ENCODE measurements at places on chromosomes 5 and 9.

DNA sequence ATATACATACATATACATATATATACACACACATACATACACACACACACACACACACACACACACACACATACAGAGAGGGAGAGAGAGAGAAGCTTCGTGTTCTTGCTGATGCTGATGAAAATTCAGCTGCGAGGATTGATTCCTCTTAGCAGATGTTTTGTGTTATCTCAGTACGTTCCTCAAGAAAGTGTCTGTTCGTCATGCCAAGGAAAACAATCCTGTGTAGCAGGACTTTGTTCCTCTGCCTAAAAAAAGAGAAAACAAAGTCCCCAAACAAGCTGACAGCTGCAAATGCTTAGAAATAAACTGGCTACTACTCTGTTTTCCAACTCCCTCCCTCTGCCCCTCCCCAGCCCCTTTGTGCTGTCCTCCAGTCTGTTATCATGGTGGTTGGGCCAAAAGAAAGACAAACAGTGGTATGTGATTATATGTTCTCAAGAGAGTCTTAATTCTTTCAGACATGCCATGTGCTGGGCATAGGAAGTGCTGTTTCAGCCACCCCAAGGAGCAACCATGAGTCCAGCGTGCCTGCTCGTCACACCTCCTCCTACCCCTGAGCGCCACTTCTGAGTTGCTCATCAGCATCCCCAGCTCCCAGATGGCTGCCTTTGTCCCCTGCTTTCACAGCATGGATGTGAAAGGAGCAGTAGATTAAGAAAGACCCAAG, 71.5 kb upstream of the EQTN start:
- no peak for DNase-seq

- DNase-seq, result no peak
Observed at GRCh38 chr9:109887079-109887478, 107.1 kb downstream of the PALM2AKAP2 start.

DNA sequence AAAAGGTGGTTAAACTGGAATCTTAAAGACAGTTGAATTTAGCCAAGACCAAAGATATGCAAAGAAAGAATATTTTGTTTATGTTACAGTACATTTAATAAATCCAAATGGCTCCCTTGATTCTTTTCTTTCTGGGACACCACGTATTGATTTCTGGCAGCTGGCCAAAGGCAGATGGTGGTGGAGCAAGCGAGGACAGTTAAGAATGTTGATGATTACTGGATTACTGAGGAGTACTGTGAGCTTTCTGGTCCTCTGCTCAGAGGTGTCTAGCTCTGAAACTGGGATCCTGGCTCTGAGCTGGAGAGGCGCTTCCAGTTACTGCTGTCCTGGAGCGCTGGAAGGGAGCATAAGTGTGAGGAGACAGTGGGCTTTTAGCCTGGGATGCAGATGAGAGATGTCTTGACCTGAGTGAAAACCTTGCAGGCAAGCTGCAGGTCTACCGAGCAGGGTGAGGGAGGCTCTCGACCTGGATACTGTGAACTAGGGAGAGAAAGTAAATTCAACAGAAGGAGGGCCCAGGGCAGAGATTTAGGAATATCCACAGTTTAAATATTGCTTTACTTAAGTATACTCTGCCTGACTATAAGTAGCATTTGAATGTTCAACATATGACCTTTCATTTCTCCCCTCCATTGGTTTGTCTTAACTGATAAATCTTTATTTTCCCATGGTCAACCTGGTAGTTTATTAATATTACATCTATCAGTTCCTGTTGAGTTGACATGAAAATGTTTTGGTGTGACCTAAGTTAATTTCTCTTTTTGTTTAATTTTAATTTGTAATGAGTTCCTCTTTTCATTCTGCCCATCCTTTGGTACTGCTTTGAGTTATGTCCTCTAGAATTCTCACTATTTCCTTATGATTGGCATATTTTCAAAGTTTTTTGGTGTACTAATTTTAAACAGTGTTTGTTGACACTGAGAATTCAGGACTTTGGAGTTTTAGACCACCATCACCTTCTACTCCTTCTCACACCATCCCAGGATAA, 3.7 kb downstream of the SYK start:
- DNase-seq, result no peak

GRCh38 chr9:17613758-17614157, 34.9 kb downstream of the SH3GL2 start:
- DNase-seq, result no peak

DNA sequence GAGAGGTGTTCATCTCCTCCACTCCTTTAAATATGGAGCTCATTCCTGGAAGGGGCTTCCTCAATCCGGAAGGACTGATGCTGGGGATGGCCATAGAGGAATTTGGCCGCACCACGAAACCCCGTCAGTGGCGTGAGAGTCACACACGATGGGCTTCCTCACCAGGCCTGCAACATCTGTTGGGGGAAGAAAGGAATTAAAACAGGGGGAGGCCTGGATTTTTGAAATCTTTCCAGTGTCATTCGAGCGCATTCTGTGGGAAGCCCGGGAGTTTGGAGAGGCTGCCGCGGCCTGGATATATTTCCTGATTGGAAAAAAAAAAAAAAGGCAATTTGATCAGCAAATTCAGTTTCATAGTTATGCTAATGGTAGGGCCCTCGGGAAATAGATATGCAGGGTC, 76.3 kb upstream of the ORM1 start:
- DNase-seq, result no peak

DNA sequence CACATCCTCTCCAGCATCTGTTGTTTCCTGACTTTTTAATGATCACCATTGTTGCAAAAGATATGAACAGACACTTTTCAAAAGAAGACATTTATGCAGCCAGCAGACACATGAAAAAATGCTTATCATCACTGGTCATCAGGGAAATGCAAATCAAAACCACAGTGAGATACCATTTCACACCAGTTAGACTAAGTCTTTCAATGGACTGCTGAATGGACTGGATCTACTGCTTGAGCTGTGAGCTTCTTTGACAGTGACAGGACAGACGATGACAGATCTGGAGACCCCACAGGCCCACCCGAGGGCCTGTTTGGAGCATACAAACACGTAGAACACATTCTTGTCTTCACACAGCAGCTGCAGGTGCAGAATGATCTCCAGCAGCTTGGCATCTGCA, 266.1 kb upstream of the RIOK2 start:
- DNase-seq, result no peak

DNA sequence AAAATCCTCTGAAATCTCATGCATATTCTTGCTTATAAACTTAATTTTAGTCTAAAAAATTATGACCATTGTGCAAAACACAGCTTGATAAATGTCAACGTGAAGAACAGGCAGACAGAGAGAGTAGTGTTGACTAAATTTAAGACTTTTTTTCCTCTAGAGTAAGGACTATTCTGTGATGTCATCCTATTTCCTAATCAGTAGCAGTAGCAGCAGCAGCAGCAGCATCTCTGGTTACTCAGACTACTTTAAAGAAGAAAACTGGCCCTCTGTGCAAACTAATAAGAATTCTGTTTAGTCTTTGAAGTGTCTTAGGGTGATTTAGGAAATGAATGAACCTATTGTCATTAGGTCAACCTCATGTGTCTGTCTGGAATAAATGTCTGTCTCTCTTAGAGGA, 403.0 kb downstream of the HINT1 start:
- DNase-seq, result no peak

DNA sequence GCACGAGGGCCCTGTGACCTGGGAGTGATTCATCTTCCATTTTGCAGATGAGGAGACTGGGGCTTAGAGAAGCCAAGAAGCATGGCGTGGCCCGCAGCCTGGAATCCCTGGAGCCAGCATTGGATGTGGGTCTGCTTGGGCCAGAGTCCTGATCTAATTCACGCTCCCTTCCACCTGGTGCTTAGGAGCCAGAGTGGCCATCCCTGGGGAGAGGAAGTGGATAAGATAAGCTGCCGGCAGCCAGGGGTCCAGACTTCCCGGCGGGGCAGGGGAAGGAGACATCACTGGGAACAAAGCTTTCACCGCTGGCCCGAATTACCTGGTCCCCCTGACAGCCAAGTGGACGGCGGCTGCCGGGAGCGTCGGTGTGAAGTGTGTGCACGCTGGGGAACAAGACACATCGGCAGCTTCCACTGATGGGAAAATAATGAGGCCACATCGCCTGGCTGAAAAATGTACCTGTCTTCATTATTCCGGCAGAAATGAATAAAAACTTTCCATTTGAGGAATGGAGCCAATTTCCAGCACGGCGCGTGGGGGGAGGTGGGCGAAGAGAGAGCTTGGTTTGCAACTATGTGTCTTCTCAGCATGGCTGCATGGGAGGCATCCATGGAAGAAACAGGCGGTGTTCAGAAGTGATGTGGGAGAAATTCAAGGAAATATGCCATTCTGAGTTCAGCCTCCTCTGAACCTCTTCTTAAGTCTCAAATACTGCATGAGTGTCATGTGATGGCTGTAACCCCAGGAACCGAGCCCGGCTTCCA, 78.5 kb downstream of the OLFM1 start:
- no peak for DNase-seq

- no peak for DNase-seq
Observed at GRCh38 chr5:82707741-82708140, 369.5 kb downstream of the TMEM167A start.

- DNase-seq, result no peak
Observed at GRCh38 chr5:19910136-19910535, 77.9 kb downstream of the CDH18 start.

GRCh38 chr5:167594061-167594435, 697.4 kb upstream of the WWC1 start:
- DNase-seq, result no peak

DNA sequence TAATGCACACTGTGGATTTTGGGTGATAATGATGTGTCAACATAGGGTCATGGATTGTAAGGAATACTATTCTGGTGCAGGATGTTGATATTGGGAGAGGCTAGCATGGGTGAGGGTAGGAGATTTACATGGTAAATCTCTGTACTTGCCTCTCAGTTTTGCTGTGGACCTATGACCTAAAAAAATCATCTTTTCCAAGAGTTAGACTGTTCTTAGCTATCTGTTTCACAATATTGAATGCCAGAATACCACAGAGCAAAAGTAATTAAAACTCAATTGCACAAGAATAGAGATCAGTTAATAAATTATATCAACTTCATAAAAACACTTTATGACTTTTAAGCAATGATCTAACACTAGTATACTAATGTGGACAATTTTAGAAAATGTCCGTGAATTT, 651.6 kb downstream of the HTR1A start:
- no peak for DNase-seq

GRCh38 chr5:68249520-68249919, 34.0 kb downstream of the PIK3R1 start:
- DNase-seq, result no peak

GRCh38 chr5:179824745-179825112, 4.0 kb downstream of the SQSTM1 start:
- DNase-seq, result no peak

DNA sequence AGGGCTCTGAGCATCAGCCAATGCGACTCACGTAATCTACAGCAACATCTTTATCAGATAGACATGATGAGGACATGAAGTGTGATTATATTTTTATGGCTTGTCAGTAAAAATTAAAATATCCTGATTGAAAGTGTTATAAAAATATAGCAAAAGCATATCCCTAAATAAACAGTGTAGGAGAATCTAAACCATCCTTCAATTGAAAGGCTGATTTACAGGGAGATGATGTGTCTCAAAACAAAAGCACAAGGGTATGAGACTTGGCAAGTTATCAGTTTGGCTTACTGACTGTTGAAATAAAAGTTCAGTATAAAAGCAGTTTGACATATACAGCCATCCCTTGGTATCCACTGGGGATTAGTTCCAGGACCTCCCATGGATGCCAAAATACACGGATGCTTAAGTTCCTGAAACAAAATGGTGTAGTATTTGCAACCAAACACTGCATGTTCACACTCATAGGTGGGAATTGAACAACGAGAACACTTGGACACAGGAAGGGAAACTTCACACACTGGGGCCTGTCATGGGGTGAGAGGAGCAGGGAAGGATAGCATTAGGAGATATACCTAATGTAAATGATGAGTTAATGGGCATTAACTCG, 149.9 kb upstream of the MAP1B start:
- no peak for DNase-seq

GRCh38 chr9:90287567-90288274, 354.9 kb downstream of the DIRAS2 start:
- no peak for DNase-seq

DNA sequence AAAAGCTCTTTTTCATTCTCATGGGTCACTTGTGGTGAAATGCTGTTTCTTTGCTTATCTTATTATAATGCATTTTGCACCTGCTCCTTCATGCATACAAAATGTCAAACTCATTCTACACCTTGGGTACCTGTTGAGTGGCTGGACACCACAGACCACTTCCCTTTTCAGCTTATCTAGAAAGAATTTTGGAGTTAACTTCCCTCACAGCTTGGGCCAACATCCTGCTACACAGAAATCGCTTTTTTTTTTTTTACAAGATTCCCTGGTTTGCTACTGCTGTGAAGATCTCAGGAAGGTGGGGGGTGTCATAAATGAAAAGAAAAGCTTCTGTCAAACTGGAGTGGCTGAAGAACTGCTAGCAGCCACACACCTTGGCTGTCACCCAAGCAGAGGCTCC, 2.6 kb downstream of the REXO4 start:
- no peak for DNase-seq

DNA sequence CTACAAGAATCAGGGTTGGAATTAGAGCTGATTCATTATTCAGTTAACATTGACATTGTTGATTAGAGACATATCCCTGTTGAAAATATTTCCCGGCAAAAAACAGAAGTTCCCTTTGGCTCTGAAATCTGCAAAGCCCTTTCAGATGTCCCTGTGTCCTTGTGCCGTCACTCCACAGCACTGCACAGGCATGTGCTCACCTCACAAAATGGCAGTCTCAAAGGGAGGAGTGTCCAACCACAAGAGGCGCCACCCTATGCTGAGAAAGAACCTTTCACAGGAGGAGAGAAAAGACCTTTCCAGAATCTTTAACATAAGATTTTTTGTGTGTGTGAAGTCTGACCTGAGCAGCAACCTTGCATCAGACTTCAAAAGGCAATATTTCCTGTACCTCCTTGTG, 112.8 kb upstream of the PRSS3 start:
- DNase-seq, result no peak

GRCh38 chr5:171810227-171810626, 24.6 kb downstream of the SMIM23 start:
- DNase-seq, result no peak

DNA sequence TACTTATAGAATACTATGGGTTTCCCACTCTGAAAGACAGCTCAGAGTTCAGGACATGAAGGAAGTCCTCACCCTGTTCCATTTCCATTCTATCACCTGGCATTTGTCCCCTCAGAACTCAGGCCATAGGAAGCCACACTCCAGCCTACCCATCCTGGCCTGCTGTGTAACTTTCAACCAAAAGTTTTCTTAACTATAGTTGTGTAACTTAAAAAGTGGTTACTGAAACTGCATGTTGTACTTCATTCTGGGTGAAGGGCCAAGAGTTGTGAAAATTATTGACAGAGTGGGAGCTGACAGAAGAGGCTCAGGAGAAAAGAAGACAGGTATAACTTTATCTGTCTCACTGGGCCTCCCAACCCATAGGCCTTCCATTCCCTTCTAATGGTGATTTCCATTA, 212.5 kb downstream of the RAB3C start:
- no peak for DNase-seq

GRCh38 chr9:38089387-38090165, 20.5 kb upstream of the SHB start:
- DNase-seq, result no peak
